Large intestine (tissue), 12 donors: ENCODE measurements at places on chromosomes 12 and 14.
A peak's percentile ranks its signal among the peaks of the same experiment; 100 is the strongest.

DNA sequence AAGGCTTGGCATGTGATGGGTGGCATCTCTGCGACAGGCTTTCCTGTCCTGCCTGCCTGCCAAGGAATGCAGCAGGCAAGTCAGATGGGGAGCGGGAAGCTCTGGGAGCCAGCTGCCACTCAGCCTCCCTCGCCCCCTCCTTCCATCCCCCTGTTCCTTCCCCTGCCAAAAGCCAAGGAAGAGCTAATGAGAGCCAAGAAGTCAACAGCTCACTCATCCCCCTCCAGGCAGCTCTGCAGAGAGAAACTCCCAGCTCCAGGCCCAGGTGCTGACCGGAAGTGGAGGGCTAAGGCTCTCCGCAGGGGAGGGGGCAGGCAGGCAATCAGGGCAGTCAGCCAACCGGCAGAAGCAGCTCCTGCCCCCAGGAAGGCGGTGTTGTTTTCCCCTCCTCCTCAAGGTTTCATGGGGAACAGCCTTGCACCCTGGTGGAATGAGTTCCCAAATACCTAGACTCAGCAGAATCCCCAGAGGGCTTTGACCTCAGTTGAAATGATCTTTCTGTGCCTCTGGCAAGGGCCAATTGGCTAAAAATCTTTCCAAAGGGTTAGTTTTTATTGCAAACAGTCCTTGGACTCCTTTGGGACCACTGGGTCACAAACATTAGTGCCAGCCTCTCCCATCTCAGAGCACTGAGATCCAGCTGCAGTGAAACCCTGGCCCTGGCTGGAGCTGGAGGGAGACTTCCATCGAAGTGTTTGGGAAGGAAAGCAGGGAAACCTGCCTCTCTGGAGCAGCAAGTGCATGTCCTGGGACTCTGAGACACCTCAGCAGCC lies 349.1 kb downstream of the DPF3 start:
- DNase-seq, result peak; percentile 5

GRCh38 chr14:89399594-89400068 lies 17.4 kb downstream of the FOXN3 start:
- peak; percentile 71 for DNase-seq

DNA sequence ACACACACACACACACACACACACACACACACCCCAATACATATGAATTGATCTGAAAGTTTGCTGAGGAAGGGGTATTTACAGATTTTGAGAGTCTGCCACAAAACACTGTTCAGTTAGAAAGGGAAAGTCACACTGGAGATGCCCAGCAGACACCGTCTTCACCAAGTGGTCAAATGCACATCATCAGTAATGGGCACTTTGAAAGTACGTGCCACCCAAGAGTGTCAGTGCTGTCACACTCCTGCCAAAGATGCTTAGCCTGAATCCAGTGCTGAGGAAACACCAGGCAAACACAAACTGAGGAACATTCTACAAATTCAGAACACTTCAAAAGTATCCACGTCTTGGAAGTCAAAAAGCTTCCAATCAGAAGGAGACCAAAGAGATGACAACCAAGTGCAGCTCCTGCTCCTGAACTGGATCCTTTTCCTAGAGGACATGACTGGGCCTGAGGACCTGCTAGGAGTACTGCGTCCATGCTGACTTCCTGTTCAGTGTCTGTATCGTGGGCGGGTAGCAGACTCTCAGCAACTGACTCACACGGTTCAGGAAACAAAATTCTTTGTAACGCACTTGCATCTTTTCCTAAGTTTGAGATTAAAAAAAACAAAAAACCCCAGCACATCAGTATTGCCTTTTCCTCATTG lies 18.6 kb downstream of the PSMC1 start:
- no peak for DNase-seq

- no peak for DNase-seq
These were observed 41.9 kb downstream of the KCNA1 start for GRCh38 chr12:4951601-4952000.

DNA sequence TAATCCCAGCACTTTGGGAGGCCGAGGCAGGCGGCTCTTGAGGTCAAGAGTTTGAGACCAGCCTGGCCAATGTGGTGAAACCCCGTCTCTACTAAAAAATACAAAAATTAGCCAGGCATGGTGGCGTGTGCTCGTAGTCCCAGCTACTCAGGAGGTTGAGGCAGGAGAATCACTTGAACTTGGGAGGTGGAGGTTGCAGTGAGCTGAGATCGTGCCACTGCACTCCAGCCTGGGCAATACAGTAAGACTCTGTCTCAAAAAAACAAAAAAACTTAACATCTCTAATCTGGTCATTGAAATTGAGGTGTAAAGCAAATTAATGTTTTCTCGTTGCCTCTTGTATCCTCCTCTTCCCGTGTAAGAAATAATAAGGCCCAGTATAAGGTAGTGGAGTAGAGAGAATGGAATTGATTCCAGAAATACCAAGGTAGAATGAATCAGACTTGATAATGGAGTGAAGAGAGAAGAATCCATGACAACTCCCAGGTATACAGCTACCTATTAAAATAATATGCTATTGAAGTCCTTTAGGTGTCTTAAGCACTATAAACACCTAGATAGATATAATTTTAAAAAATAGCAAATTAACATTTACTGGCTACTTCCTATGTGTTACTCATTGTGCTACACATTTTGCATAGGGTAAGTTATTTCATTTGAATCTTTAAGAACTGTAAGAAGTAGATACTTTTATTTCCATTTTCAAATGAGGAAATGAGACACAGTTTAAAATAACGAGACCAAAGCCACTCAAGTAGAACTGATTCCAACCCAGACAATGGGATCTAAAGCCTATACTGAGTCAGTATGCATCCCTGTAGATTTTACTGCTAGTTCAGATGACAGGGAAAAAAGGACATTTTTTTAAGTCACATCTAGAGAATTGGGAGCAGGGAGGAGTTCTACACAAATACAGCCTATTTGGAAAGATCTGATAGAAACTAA lies 23.2 kb downstream of the RAP1B start:
- DNase-seq, result no peak

DNA sequence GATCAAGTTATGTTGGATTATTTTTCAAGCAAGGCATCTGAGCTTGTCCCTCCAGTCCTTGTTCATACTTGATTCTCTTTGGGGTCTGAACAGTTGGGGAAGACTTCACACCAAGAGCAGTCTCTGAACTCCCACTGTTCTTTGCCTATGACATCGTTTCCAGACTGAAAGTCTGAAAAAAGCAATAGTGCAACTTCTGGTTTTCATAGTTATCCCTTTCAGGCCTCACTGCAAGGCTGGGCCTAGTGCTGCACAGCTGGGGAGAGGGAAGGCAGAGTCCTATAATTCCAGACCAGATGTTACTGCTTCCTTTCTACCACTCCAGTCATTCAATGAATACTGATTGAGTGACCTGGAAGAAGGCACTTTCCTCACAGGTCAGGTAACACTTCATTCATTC lies 187.1 kb upstream of the CCND2 start:
- DNase-seq, result no peak

GRCh38 chr12:42944516-42944915 lies 355.0 kb upstream of the PRICKLE1 start:
- no peak for DNase-seq

DNA sequence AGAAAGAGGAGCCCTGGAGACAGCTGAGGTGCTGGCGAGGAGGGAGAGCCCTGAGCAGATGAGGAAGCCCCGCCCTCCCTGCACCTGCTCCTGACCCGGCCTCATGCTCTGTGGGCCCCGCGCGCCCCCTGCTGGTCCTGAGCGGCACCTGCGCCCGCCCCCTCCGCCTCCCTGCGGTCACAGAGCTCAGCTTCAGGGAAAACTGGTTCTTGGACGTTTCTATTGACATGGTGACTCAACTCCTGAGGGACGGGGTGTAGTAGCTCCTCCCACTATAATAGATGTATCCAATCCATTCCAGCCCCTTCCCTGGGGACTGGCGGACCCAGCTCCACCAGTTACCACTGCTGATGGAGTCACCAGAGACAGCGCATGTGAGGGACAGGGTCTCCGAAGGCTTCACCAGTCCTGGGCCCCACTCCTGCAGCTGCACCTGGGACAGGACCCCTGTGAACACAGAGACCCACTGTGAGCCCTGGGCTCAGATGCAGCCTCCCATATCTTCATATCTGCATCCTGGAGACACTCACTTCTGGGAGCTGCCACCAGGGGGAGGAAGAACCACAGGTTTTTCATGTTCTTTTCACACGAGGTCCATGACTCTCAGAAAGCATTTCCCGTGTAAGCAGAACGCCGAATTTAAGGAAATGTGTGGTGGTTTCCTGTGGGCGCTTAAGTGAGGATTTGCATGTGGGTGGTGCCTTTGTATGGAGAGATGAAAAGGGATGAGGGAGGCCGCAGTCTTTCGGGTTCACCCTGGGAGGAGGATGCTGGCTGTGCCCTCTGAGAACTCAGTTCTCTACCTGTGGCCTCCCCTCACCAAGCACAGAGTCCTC lies 1346.4 kb downstream of the TMEM121 start:
- peak; percentile 1 for DNase-seq

GRCh38 chr14:91506226-91506625 lies 3.9 kb downstream of the PPP4R3A start:
- DNase-seq, result no peak

DNA sequence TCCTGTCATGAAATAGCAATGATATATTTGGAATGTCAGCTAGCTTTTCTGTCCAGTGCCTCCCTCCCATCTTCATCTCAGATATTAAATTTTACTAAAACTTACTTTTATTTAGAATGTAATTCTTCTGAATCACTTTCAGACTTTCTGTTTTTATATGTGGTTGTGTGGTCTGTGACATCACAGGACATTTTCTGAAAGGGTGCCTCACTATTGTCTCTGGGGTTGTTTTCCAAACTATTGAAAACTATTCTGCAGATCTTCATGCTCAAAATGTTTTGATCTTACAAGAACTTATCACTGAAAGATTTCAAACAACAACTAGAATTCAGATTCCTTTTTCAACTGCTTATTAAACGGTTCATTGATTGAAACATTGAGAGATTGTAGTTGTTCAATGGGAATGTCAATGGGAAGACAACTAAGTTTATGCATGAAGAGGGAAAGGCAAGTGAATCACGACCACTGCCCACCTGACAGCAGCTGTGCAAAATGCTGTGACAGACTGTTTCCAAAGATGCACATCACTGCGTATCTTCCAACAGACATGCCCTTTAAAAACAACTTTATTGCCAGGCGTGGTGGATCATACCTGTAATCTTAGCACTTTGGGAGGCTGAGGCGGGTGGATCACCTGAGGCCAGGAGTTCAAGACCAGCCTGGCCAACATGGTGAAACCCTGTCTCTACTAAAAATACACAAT lies 51.3 kb downstream of the KLRG1 start:
- no peak for DNase-seq

DNA sequence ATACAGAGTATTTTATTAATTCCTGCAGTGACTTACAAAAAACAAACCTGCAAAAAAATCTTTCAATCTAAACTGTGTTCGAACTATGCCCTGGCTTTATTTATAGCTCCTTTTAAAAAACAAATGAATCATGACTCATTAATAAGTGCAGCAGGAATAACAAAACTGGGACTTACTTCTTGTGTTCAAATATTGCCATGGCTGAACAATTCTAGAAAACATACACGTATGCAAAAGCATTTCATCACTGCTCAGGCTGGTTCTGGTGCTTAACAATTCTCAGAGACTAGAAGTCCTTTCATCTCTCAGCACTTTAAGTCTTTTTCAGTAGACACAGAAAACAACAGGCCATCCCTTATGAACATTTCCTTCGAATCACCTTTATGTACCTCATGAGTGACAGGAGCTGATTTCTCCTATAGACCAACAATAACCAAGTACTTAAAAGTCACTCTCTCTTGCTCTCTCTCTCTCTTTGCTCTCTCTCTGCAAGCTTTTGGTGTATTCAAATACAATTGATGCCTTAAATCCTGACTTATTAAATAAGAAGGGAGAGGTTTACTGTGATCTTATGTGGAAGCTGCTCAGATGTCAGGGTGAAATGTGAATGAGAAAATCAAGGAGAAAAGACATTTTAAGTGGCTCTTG lies 268.8 kb downstream of the TTC8 start:
- no peak for DNase-seq

DNA sequence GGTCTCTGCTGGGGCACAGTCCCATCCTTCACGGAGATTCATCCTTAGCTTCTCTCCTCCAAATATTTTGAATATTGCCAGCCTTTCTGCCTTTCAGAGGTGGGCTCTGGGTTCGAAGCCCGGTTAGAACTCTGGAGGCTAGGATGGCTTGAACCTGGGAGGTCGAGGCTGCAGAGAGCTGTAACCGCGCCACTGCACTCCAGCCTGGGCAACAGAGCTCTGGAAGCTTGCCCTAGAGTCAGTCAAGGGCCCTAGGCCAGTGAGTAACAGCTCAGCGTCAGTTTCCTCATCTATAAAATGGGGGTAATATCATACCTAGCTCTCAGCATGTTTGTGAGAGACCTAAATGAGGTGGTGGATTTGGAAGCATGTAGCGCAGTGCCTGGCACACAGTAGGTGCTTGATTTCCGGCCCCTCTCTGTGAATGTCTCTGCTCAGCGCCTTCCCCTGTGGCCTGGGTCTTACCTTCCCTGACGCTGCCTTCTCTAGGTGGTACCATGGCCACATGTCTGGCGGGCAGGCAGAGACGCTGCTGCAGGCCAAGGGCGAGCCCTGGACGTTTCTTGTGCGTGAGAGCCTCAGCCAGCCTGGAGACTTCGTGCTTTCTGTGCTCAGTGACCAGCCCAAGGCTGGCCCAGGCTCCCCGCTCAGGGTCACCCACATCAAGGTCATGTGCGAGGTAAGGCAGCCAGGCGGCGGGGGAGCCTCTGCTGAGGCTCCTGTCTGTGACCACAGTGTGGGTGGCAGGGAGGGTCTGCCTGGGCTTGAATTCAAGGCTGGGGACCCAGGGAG lies 3.4 kb downstream of the PTPN6 start:
- DNase-seq, result no peak

GRCh38 chr12:104339663-104340062 lies 36.1 kb downstream of the EID3 start:
- DNase-seq, result no peak

DNA sequence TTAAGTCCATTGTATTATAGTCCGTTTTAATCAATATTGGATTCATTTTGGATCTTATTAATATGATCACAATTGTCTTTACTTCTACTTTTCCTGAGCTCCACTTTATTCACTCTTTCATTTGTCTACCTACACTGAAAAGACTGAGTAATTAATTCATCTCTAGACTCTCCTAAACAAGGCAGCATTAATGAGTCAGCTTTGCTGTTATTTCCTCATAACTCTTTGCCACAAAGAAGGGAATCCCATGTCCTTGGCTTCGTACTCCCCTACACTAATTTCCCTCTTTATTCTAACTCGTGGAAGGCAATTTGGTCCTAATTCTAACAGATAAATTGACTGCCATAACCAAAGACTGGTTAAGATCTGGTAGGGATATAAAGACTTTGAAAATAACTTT lies 91.9 kb downstream of the ARMH4 start:
- DNase-seq, result no peak

- no peak for DNase-seq
These were observed 23.7 kb upstream of the HDAC7 start for GRCh38 chr12:47843226-47843980.

GRCh38 chr14:85010186-85010585 lies 519.8 kb upstream of the FLRT2 start:
- no peak for DNase-seq
